Astrocyte of the spinal cord (primary cell): ENCODE measurements at places on chromosomes 6 and 20.

GRCh38 chr20:54497931-54498718 is 22.7 kb downstream of the DOK5 start:
- DNase-seq, result no peak

DNA sequence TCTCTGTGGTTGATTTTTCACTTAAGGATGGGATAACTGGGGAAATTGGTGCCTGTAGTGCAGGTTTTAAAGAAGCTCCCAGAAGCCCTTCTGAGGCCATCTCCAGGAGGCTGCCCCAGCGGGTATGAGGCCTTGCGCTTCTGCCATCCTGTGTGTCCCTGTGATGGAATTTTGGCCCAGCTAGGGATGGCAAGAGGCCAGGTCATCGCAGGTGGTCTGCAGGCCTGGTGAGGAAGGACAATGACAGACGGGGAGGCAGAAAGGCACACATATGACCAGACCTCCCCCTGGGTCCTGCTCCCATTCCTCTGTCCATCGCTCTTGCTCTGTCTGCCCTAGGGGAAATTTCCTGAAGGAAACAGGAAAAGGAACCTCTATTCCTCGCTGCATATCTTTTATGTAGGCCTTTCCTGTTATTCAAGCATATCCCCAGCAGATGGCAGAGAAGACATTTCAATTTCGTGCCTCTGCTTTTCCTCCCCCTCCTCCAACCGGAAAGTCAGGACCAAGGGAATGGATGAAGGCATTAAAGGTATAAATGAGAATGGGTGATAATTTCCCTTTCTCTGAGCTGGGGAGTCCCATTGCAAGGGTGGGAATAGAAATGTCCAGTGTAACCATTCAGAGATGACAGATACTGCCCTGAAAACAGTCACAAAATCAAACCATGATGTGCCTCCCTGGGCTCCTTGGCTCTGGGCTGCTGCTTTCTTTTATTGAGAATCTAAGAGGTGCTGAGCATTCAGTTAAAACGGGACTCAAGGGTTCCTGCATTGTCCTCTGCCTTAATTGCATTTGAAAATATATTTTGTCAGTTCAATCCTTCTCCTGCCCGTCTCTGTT is 17.6 kb upstream of the HLA-F start:
- peak; percentile 43 for DNase-seq

DNA sequence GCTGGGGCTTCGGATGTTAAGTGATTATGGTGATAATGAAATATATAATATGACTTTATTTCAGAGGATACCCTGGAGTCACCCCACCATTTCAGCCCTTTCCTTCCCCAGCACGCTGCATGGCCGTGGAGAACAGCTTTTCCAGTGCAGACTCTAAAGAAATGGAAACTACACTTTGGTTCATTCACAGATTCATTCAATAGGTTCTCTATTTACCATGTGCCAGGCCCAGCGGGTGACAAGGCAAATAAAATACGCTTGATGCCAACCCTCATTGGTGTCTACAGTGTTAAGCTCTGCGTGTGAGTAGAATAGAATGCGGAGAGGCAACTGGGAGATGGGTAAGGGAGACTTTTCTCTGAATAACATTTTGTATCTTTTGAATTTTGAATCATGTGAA is 89.7 kb downstream of the TCP11 start:
- no peak for DNase-seq

DNA sequence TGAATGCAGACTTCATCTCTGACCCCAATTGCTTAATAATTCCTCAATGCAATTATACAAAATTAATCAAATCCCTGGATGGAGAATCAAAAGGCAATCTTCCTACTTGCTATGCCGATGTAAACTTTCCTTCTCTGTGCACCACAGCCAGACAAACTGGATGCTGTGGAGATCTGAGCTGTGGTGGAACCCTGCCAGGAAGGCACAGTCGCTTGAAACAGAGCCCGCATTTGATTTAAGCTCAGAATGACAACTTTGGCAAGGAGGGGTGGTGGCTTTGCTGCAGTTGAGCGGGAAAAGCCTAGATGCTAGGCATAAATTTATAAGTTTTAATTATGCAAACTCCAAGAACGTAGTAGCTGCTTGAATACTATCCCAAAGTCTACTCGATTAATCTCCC is 190.8 kb downstream of the MTFR2 start:
- DNase-seq, result no peak
